ENCODE measurements at places on chromosomes 7 and 10.
A peak's percentile ranks its signal among the peaks of the same experiment; 100 is the strongest.

- no peak for DNase-seq
These were observed 130.0 kb downstream of the FAM53B start for GRCh38 chr10:124614003-124614659.

- no peak for DNase-seq
These were observed 100.7 kb upstream of the DKK1 start for GRCh38 chr10:52213321-52213752.

- DNase-seq = peak; percentile 39
These were observed 28.4 kb downstream of the RASGEF1A start for GRCh38 chr10:43238462-43238861.

- DNase-seq = no peak
These were observed 136.3 kb upstream of the ANK3 start for GRCh38 chr10:60525716-60526585.

GRCh38 chr10:63681993-63682697 lies 160.9 kb downstream of the REEP3 start:
- DNase-seq = no peak

GRCh38 chr7:30436046-30436445 lies 42.5 kb downstream of the NOD1 start:
- no peak for DNase-seq

DNA sequence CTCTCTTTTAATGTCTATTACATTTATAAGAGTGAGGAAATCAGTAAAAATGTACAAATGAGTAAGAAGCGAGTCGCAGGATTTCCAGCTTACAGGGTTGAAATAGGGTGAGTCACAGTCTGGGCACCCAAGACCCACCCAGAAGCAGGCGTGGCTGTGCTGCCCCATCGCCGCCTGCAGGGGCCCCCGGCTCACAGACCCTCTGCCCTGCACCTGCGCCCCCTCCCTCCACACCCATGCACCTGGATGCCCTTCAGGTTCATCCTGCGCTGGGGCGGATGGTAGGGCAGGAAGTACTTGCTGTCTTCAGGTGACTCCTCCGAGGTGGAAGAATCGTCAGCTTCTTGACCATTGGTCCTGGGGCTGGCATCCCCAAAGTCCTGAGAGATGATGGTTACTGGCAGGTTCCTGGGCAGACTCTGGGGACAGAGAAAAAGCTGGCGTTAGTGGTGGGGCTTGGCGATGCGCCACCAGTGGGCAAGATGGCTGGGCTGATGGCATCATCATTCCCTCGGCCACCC lies 90.2 kb upstream of the GNA12 start:
- DNase-seq = no peak

- no peak for DNase-seq
These were observed 115.8 kb upstream of the FAM204A start for GRCh38 chr10:118457824-118458428.

DNA sequence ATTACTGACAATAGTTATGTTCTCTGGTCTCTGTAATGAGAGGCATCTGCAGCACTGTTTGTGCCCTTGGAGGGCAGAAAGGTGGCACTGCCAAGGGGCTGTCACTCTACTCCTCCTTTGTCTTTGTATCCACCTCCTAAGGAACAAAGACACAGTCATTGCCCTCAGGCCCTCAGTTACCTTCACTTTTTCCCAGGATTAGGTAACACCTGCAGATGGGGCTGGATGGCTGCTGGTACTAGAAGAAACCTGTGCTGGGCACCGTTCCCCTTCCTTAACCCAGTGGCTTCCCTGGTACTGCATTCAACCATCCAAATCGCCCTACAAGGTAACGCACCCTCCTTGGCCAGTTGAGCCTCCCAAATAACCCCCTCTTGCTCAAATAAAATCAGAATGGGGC lies 246.9 kb upstream of the NEBL start:
- no peak for DNase-seq

DNA sequence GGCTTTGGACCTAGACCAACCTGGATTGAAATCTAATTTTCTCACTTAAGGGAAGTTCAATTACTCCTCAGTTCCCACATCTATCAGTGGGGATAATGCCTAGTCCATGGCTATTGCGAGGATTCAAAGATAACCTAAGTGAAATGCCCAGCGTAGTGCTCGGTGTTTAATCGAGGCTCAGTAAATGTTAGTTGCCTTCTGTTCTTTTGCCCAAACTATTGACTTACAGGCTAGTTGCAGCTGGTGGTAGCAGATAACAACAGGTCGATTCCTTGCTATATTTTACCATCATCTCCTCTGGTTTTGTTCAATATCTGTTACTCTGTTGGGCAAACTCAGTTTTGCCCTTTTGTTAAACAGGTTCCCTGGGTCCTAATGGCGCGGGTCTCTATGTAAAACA lies 22.8 kb downstream of the DNAH11 start:
- DNase-seq = no peak

- DNase-seq = no peak
These were observed 94.7 kb downstream of the SORBS1 start for GRCh38 chr10:95466436-95466835.

- no peak for DNase-seq
These were observed 58.5 kb downstream of the FGFR2 start for GRCh38 chr10:121539786-121540185.

- no peak for DNase-seq
These were observed 18.6 kb downstream of the MAGI2 start for GRCh38 chr7:79434867-79435266.

- DNase-seq = no peak
These were observed 122.0 kb downstream of the TPK1 start for GRCh38 chr7:144713850-144714249.

GRCh38 chr10:103859161-103860086 lies 4.0 kb upstream of the SH3PXD2A start:
- no peak for DNase-seq

GRCh38 chr7:132263151-132263550 lies 313.1 kb downstream of the PLXNA4 start:
- DNase-seq = no peak

GRCh38 chr10:98134117-98134430 lies 383 bp upstream of the R3HCC1L start:
- no peak for DNase-seq

- no peak for DNase-seq
These were observed 28.8 kb upstream of the BNIP3 start for GRCh38 chr10:132010483-132010882.

- no peak for DNase-seq
These were observed 13.9 kb downstream of the POLL start for GRCh38 chr10:101573885-101574753.

- DNase-seq = no peak
These were observed 97.7 kb upstream of the PDLIM1 start for GRCh38 chr10:95388539-95388938.

DNA sequence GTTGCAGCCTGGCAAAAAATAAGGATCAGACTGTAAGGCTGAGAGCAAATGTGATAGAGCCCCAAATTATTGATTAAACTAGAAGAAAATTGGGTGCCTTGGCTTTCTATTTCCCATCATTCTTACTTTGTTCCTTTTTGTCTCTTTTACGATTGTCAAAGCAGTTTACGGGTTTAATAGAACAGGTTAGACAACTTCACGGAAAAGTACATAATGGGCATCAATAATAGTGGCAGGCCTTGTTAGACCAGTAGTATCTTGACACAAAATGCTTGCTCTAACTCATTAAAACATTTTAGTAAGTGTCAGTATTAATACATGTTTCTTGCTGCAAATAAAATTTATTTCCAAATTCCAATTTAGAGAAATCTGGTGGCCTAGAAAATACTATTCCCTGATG lies 14.5 kb upstream of the GGCT start:
- DNase-seq = no peak

GRCh38 chr10:114195079-114195478 lies 15.9 kb downstream of the TDRD1 start:
- no peak for DNase-seq

- DNase-seq = no peak
These were observed 125.5 kb downstream of the LRRC4 start for GRCh38 chr7:127905491-127906330.

- DNase-seq = no peak
These were observed 25.2 kb downstream of the SORBS1 start for GRCh38 chr10:95536017-95536416.

- no peak for DNase-seq
These were observed 13.4 kb downstream of the EGFR start for GRCh38 chr7:55032069-55032699.

DNA sequence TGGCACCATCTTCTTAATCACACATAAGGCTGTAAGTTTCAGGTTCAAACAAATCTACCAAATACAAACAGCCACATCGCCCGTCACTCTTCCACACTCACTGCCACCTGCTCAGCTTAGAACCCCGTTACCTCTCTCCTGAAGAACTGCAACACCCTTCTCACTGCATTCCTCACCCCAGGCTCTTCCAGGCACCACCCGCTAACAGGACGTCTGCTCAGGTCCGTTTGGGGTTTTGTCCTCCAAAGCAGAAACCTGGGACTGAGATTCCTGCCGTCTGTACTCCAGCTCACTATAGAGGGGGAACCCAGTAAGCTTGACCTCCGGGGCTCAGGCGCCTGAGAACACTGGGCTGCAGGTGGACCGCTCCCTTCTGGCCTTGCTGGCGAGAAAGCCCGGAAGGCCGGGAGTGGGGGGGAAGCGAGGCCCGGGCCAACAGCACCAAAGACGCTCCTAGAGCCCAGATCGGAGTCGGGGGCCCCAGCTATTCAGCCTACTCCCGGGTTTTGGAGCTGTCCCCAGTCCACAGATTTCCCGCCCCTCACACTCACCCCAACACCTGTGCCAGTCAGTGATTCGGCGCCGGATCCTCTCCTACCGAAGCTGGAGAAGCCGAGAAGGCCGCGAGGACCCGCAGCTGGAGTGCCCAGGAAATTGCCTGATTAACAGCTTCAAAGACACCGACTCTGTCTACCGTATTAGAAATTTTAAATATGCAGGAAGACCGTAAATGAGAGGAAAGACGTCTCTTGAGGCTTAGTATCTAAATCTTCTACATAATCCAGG lies at the start of gene AP3M1:
Gene AP3M1, minus strand, starts transcription at position 625 of the 786 bp plus-strand sequence. CDS start 12,449 bp downstream, outside the sequence.
- peak; percentile 82 for DNase-seq

DNA sequence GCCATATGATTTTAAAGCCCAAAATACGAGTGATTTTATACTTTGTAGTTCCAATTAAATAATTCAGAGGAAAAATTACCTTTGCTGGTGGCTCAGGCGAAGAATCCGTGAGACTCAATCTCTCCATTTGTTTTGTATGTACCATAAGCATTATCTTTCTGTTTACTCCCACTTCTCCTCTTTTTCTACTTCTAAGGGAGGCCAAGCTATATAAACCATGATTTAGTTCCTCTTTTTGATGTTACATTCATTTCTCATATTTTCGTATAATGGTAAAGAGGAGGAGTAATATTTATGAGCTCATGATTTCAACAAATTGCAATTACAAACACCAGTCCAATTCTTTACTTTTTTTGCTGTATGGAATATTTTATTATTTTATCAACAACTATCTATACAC lies 50.6 kb upstream of the TES start:
- DNase-seq = no peak

GRCh38 chr10:102024799-102025198 lies 31.2 kb downstream of the ARMH3 start:
- no peak for DNase-seq

DNA sequence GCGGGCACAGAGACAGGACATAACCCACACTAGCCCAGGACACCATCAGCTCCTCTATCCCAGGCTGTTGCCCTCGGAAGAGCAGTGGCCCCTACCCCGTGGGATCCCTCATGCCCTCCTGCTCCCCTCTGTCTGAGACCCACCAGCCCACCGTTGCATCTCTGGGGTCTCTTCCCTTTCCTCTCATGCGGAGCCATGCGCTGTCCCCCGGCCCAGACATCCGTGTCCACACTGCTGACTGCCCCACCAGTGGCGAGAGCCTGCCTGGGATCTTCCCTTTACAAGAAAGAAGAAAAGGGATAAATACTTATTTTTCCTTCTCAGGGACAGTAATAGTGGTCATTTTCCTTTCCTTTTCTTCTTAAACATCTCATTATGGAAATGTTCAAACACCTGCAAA lies 115.4 kb downstream of the WDR37 start:
- DNase-seq = no peak

- no peak for DNase-seq
These were observed 103.0 kb downstream of the RNF216 start for GRCh38 chr7:5678295-5679047.

- DNase-seq = no peak
These were observed 33.8 kb upstream of the SFMBT2 start for GRCh38 chr10:7444551-7445121.

GRCh38 chr10:69334302-69335062 lies 56.2 kb downstream of the HK1 start:
- no peak for DNase-seq

DNA sequence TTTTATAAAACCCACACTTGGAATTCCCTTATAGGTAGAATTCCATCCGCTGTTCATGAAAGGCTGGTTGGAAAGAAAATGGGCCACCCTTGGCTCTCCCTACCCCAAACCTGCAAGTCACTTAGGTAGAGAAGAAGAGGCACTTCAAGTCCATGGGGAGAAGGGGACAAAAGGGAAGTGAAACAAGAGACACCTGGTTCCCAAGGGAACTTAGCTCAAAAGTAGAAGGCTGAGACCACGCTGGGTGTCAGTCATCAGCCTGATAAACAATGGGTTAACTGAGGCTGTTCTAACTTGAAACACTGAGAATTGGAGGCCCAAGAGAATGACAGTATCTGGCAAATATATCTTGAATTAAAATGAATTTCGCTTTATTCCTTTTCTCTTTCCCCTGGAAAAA lies 330.8 kb upstream of the NFE2L3 start:
- DNase-seq = no peak

DNA sequence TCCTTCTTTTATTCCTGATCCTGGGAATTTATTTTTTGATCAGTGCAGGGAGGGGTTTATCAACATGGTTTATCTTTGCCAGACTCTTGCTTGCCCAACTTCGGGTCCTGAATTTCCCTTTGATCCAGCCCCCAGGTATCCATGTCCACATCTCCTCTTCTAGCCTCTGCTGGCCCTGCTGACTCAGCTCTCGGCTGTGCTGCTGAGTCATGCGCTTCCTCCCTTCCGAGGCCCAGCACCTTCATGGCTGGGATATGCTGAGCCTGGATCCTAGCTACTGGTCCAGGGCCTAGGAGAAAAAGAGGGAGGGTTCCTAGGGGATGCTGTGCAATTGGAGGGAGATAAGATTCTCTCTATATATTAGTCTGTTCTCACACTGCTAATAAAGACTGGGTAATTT lies 380.7 kb upstream of the SHH start:
- DNase-seq = no peak

GRCh38 chr10:3828404-3829155 lies 43.6 kb upstream of the KLF6 start:
- DNase-seq = peak; percentile 34

DNA sequence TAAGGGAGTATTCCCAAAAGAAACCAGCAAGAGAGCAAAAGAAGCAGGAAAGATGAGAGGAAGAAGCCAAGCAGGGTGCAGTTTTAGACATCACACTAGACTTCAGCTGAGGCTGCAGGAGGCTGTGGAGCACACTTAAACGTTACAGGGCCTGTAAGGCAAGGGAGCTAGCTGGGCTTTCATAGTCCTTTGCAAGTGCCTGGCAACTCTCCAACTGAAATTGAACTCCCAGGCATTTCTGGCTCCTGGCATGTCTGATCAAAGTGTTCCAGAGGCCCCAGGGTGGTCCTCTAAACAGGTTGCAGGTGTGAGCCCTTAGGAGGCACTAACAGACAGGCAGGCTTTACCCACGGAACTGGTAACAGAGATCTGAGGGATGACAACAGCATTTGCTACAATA lies 750.2 kb downstream of the XPNPEP1 start:
- DNase-seq = no peak

GRCh38 chr7:17061443-17061842 lies 179.7 kb upstream of the AGR3 start:
- DNase-seq = no peak

- DNase-seq = no peak
These were observed 114.1 kb downstream of the ICA1 start for GRCh38 chr7:8147760-8148463.

All from CD8-positive, alpha-beta memory T cell (primary cell).